ENCODE measurements at places on chromosomes 5 and 9.

DNA sequence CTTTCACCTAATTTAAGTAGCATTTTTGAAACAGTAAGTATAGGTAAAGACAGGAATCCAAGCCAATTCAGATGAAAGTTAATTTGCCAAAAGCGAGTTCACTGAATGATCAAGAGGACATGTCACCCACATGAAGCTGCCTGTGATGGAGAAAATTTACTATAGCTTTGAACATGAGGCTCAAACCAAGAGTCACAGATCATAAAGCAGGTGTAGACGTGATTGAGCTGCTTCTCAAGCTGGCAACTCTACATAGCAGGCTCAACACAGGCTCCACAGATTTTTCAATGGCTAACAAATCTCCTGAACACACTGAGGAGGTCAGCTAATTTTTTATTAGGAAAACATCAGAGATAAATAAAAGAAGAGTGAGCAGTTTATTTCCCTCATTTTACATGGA, 173.7 kb downstream of the FAM114A2 start:
- no peak for DNase-seq

DNA sequence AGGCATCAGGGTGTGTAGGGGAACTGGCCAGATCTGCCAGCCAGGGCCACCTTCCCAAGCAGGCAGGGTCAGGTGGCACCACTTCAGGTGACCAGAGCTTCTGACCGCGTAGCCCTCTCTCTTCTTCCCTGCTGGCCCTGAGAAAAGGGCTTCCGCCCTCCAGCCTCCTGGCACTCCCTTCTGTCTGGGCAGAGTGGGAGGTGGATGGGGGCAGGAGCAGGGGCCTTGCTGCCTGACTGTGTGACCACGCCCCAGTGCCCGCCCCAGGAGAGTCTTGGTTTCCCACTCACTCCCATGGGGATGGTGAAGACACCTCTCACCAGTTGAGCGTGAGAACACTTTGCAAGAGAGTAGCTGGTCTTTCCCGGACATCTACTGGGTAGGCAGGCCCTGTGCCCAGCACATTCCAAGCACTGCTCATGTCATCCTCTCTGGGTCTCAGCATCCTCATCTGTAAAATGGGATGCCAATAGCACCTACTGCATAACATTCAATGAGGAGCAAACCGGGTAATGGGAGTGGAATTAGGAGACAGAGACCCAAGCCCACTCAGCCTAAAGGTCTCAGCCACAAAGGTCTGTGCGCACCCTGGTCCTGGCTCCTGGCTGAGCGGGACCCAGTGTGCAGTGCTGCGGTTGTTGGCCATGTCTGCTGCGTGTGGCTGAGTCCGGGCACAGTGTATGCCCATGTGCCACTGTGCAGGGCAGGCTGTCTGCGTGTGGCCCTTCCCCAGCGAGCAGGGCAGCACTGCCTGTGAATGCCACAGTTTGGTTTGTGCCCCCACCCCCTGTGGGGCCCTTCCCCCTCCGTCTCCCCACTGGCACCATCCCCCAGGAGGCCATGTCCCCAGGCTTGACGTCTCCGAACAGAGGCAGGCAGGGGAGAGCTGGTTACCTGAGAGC, 179.1 kb upstream of the IER5L start:
- DNase-seq, result no peak

GRCh38 chr9:89661391-89661949, 56.7 kb downstream of the GADD45G start:
- DNase-seq, result no peak

DNA sequence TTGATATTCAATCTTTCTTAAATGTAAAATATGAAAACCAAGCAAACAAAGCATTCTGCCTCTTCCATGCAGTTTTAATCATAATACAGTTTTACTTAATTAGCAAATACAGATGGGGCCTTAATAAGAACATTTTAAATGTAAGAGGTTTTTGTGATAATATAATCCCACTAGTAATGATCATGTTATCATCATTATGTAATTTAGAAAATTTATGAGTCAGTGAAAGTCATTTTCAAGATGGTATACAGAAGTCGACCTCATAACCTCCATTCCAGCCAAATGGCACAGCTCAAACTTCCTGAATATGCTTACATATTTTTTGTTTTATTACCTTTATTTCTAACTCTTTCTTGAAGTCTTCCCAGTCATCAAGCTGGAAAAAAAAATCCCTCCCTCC, 102.2 kb upstream of the GNA14 start:
- no peak for DNase-seq

DNA sequence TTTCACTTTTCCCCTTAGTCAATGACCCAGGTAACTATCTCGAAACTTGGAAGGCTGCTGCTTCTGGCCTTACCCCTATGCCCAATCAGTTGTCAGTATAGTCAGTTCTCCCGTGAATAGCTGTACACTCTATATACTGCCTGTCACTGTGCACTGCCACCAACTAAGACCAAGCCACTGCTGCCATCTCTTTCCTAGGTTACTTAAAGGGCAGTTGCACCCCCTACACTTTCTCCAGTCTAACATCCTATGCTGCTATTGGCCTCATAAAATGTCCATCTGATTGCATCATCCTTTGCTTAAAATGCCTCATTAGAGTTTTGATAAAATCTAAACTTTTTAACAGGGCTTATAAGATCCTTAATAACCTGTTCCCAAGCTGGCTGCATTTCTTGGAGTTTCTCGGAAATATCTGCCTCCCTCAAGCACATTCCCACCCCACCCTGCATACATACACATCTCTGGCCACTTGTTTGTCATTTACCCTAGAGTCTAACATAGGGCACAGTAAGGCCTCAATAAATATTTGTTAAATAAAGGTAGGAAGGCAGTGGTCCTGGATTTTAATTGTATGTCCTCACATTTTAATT, 32.8 kb upstream of the TNFAIP8 start:
- no peak for DNase-seq

DNA sequence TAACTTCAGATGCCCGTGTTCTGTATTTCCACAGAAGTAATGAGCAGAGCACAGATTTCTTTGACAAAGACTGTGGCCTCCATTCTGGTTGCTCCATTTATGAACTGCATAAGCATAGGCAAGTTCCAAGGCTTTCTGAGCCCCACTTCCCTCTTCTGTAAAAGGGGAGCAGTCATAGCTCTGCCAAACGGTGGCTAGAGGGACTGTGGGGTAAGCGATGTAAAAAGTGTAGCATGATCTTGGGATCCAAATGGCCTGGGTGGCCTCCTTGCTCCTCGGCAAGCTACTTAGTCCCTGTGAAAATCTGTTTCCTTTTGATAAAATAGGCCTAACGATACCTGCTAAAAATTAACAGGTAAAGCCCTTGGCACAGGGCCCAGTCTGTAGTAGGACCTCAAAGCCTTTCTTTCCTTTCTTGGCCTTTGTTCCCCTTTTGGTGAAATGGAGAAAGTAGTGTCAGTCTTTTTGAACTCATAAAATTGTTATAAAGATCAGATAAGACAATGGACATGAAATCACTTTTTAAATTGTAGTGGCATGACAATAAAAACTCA, 646.6 kb downstream of the ACTL7B start:
- no peak for DNase-seq

DNA sequence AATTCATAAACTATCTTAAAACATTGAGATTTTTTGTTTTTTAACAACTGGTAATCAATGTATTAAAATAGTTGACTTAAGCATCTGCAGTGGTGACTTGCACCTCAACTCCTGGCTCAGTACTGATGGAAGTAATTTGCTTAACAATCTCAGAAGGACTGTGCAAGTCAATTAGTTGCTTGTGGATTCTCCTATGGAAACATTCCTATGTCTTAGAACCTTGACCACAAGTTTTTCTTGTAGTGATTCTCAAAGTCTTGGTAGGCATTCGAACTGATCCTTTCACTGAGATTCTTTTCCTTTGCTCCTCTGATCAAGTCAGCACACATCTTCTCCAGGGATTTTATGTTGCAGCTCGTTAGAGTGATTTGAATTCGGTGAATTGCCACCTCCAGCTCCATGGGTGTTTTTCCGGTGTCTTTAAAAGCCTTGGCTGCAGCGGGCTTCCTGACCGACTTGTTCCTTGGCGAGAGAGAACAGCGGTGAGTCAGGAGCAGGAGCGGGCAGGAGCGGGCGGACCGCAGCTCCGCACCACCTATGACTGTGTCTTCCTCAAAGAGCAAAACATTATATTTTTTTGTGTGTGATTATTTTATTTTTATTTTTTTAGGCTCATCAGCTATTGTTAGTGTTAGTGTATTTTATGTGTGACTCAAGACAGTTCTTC, 21.1 kb downstream of the HMGXB3 start:
- DNase-seq, result no peak

DNA sequence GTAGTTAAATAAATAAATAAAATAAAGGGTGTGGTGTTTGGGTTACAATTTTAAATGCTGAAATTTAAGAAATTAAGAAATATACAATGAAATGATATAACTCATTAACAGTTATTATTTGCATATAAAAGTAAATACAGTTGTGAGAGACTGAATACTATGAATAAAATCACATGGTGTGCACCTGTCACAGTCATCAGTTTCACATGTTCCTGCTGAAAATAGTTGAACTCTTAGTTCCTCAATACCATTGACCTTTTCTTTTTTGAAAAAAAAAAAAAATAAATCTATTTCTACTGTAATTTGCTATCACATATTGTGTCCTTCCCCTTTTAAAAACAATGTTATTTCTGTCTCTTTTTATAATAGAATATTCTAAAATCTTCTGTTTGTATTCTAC, 130.9 kb upstream of the CHD1 start:
- no peak for DNase-seq

DNA sequence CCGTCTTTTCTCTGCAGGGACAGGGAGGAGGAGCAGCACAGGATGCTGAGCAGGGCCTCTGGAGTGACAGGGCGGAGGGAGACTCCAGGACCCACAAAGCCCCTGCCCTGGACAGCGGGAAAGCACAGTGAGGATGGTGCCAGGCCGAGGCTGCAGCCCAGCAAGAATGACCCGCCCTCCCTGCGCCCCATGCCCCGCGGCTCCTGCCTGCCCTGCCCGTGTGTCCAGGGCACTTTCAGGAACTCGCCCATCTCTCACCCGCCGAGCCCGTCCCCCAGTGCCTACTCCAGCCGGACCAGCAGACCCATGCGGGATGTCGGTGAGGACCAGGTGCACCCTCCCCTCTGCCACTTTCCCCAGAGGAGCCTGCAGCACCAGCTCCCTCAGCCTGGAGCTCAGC, 9.1 kb upstream of the EXOC3 start:
- no peak for DNase-seq

DNA sequence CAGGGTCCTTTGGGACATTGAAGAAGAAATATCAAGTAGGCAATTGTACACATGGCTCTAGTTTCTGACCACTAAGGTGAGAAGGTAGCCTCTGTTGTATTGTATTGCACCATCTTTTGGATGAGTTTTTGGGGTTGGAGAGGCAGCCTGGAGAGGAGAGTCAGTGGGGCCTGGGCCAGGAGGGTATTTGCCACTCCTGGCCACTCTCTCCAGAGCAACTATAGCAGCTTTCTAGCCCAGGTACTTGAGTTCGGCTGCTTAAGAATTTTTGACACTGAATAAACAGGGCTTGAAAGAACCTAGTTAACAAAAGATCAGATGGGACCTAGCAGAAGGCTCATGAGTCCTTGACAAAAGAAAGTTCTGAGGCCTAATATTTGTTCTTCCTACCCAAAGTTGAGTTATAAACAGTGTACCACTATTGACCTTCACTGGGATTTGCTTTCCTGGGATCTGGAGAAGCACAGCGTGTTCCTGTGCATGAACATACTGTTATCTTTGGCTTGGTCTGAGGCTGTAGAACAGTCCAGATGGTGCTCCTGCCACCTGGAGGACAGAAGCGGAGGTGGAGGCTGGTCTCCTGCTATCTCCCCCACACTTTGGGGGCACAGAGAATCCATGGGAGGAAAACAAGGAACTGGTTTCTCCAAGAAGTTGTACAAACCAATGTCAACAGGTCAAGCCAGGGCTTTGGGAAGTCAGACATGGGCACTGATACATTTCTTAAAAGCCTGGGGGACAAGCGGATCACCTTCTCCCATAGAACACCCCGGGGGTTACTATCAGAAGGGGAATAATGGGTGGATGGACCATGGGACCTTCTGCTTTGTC, 110.4 kb upstream of the LIFR start:
- no peak for DNase-seq

DNA sequence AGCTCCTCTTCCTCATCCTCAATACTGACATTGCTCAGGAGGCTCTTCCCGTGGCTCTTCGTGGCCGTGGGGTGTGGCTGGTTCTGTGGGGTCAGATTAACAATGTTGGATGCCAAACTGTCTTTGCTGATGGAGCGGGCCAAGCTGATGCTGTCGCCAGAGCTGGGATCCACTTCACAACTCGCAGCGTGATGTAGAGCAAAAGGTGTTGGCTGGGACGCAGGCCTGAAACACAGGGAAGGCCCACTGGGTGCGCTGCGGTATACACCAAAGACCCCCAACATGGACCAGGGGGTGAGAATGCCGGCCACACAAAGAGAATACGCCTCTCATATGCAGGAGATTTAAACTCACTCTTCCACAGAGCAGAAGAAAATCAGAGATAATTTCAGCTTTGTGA, 84.3 kb downstream of the CAMSAP1 start:
- DNase-seq, result no peak

DNA sequence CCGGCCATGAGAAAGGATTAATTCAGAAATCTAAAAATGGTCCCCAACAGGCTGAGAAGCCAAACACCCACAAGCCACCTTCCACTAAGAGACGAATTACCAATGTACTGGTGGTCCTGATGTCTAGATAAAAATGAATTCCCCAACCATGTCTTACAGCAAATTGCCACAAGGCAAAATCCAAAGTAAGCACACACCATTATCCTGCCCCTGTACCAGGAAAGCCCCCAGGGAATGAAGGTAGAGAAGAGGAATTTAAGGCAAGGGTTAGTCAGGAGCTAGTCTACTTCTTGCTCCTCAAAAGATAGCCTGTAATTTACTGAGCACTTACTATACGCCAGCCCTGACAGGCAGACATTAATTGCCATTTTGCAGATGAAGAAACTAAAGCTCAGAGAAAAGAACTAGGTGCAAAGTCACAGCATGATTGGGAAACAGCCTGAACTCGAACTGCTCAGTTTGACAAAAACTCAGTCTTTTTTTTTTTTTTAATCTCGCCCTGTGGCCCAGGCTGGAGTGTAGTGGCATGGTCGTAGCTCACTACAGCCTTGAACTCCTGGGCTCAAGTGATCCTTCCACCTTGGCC, 64.3 kb downstream of the RAPGEF1 start:
- no peak for DNase-seq

DNA sequence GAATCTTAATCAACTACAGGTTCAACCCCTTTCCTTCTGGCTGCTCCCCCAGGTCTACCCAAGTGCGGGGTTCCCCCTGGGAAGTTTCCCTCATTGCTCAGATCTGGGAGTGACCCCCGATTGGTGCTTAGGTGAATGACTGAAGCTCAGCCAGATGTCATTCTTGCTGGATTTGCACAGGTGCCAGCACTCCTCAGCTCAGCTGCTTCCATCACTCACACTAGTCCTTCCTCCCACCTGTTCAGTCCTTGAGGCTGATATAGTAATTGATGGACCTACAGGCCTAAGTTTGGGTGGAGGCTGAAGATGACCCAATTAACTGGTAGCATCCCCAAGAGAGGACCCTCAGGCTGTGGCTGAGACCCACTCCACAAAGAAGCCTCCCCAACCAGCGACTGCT, 32.9 kb downstream of the PRLR start:
- DNase-seq, result no peak

GRCh38 chr5:97545886-97546535, 363.0 kb upstream of the RIOK2 start:
- DNase-seq, result no peak

GRCh38 chr9:96009690-96010472, 134.4 kb downstream of the ERCC6L2 start:
- peak; percentile 75 for DNase-seq

- DNase-seq, result no peak
Observed at GRCh38 chr9:37947977-37948376, 44.0 kb upstream of the SLC25A51 start.

GRCh38 chr9:78559449-78559885, 262.5 kb downstream of the PSAT1 start:
- no peak for DNase-seq

All from CD4-positive, alpha-beta T cell treated with Interleukin-1 beta for 1 hour (primary cell).